ENCODE measurements at places on chromosomes 3 and 15.

DNA sequence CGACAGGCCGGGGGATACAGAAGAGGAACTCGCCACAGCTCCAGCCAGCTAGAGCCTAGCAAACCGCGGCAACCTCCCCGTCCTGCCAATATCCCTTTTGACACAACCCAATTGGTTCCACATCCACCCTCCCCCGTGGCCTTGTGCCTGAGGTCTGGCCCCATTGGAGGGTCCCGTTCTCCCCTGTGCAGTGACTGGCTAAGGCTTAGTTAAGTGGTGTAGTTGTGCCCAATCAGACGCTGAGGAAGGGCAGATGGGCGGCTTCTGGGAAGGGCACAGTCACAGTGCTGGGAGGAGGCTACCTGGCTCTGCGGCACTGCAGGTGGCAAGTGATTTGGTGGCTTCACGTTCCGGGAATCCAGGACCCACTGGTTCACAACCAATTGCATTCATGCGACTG lies 78.6 kb downstream of the SNRK start:
- DNase-seq, result no peak

DNA sequence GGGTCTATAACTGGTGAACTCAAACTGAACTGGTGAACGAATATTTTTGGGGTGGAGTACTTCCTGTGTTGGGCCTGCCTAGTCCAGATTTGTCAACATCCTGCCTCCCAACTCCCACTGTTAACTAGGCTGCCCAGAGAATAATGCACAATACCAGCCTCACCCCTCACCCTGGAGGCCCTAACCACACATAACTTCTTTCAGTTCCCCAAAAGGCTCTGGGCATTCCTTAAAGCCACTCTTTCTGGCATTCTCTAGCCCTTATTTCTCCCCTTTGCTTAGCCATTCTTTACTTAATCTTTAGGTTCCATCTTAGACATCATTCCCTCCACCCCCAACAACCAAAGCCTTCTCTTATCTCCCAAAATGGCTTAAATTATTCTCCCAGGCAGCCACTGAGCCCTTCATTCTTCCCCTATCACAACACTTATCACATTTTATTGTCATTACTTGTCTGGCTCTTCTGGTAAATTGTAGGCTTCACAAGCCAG lies 9.1 kb upstream of the SEC11A start:
- no peak for DNase-seq

GRCh38 chr3:122091602-122092295 lies 36.6 kb downstream of the CD86 start:
- no peak for DNase-seq

- no peak for DNase-seq
These were observed 201.6 kb upstream of the GOLGA6L4 start for GRCh38 chr15:84033793-84034553.

GRCh38 chr3:63798949-63799348 lies 20.1 kb upstream of the C3orf49 start:
- no peak for DNase-seq

DNA sequence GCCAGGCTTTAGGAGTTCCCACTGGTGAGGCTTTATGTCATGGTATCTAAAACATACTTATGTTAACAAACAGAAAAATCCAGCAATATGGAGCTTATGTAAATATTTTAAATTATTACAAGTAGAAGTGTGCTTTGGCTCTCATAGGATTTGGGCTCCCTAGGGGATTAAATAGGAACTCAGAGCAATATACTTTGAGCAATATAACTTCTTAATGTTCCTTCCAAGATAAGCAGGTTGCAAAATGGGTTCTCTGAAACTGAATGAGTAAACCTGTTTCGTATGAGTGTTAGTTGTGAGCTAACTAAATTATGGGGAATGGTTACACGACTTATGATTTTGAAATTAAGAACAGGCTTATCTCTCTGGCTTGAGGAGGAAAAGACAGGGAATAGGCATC lies 366.1 kb upstream of the ZNF385D start:
- no peak for DNase-seq

GRCh38 chr3:115512565-115513415 lies 110.5 kb upstream of the GAP43 start:
- peak; percentile 4 for DNase-seq

DNA sequence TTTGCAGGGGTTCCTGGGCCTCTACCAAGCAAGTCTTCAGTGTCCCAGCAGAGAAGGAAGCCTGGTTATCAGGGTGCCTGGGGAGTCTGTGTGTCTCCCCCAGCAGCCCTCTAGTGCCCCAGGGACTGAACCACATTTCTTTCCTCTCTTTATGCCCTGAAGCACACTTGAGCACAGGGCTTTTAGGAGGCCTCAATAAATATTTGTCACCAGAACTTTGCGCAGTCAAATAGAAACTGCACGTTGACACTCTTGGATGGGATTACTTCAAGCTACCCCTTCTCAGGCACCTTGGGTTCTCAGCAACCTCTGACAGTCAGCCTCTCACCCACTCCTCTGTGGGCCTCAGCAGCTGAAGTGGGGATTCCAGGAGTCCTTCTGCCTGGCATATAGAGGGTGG lies 226.6 kb upstream of the HES1 start:
- no peak for DNase-seq

GRCh38 chr3:111594781-111595180 lies 365 bp downstream of the ZBED2 start:
- no peak for DNase-seq

GRCh38 chr15:87671289-87671688 lies 585.2 kb downstream of the NTRK3 start:
- no peak for DNase-seq

DNA sequence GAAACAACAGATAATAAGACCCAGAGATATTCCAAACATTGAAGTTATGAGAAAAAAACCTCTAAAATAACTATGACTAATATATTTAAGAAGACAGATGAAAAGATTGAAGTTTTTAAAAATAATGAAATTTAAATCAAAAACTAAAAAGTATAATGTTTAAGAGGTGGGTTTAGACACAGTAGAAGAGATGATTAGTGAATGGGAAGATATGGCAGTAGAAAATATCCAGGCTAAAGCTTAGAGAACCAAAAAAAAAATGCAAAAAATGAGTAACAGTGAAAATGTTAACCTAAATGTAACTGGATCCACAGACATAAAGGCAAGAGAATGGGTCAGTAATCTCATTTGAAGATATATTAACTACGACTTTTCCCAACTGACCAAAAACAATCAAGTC lies 52.2 kb downstream of the RETNLB start:
- DNase-seq, result no peak

- DNase-seq, result no peak
These were observed 96.7 kb downstream of the ADCY5 start for GRCh38 chr3:123352134-123352554.

DNA sequence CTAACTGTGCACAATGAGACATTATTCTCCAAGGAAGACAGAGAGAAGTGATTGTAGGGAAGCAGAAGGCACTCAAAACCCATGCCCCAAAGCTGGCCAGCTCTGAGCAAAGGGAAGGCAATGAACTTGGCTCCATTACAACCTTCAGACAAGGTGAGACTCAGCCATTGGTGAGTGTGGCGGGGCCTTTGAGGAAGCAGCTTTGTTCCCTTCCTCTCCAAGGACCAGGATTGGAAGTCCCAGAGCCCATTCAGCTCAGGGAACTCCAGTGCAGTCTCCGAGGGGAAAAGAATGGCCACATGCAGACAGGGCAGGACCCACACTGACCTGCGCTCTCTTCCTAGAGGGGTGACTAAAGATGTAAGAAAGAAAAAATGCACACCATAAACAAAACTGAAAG lies 23.1 kb downstream of the HEG1 start:
- no peak for DNase-seq

DNA sequence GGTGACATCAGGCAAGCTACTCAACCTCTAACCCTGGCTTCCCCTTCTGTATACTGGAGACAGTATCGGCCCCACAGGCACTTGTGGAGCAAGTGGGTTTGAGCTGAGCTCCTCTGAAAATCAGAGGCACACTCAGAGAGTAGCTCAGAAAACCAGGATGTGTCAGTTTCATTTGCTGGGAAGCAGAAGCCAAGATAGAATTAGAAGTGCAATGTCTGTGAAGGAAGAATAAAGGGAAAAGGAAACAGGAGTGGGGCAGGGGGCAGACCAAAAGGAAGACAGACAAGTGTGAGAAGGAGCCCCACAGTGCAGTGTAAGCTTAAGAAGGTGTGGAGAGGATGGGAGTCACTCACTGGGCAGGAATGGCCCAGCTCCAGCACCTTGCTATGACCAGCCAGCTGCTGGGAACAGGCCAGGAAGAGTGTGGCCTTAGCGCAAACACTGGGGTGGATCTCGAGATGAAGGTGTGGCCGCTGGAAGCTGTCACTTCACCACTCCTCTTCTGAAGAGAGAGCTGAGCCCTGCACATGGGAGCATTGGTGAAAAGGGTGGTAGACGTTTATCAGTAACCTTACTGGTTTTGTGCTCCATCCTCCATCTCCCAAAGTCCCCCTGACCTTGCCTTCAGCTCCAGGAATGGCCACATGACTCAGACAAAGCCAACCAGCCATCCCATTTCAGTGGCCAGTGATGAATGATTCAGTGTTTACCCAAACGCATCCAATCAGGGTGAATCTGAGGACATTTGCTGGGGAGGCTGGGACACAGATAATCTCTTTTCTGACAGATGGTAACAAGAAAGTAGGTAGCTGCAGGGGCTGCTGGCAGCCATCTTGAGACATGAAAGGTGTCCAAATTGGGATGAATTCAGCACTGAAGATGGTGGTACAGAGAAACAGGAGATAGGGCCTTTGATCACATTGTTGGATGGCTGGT lies 108.4 kb downstream of the SHQ1 start:
- no peak for DNase-seq

- no peak for DNase-seq
These were observed 672 bp downstream of the TFRC start for GRCh38 chr3:196081002-196081833.

- no peak for DNase-seq
These were observed 5.7 kb upstream of the CD276 start for GRCh38 chr15:73678498-73678897.

DNA sequence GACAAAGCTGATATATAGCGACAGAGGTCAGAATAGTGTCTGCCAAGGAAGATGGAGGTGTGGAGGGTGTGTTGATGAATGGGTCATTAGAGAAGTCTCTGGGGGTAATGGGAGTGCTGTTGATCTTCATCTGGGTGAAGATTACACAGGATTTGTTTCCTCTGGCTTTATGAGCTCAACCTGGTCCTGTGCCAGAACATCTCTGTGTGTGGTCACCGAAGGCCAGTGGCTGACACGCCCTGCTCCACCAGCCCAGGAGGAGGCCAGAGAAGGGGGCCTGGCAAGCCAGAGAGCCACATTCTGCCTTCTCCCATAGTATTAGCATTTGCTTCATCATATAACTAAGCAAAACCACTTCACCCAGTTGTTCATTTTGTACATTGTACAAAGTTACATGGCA lies 121.1 kb downstream of the ZNF621 start:
- no peak for DNase-seq

GRCh38 chr3:57423335-57423734 lies 120.8 kb downstream of the DNAH12 start:
- no peak for DNase-seq

GRCh38 chr15:81095690-81096365 lies 38.2 kb upstream of the CFAP161 start:
- DNase-seq, result no peak

DNA sequence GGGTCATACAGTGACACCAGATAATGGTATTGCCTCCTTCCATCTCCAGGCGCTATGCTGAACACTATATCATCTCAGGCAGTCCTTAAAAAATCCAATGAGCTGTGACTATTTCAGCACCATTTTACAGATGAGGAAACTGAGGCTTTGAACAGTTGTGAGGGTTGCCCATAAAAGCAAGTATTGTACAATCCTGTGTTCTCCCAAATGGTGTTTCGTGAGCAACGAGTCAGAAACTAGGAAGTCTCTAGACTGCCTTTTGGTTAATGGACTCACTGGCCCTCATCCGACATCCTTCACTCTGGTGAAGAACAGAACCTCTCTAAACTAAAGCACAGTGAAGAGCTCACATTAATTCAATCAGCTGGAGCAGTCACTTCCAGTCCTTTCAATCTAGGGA lies 61.8 kb downstream of the ATP8B4 start:
- DNase-seq, result no peak

- no peak for DNase-seq
These were observed 177.3 kb upstream of the ARRDC4 start for GRCh38 chr15:97783240-97783639.

DNA sequence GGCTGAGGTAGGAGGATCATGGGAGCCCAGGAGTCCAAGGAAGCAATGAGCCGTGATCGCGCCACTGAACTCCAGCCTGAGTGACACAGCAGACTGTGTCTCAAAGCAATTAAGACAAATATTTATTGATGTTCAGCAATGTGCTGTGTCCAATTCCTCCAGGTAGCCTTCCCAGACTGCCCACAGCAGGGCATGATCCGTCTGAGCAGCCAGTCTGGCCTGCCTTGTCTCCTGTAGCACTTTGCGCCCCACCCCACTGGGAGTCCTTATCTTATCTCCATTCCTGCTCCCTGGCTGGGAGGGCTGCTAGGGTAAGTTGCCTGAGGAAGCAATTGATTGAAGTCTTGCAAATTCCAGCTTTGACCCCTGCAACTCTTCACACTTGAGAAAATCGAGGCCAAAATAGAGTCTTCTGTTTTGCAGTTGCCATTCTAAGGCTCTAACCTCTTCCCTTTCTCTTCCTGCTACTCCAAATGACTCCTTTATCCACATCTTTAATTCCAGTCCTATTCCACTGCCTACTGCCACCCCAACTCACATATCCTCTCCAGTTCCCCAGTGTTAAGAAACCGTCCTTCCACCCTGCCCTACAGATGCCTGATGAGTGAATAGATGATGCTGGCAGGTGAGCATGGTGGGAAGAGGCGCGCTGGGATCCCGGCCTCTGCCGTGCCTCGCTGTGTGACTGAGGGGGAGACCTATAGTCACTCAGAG lies 26.9 kb upstream of the LCTL start:
- DNase-seq, result no peak

DNA sequence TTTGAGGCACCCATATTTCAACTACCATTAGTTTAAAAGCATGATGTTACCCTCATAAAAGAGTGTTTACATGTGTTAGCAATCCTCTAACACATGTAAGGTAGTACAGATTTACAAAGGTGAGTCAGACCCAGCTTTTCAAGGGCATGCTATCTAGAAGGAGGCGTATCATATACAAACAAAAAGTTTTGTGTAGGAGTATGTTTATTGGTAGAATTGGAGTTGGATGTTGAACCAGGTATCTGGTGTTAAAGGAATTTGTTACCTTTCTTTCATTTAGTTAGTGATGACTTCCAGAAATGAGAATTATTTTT lies 2.4 kb downstream of the HACD3 start:
- DNase-seq, result no peak
